Kidney capillary endothelial cell (primary cell): ENCODE measurements at places on chromosomes 6 and 20.
A peak's percentile ranks its signal among the peaks of the same experiment; 100 is the strongest.

DNA sequence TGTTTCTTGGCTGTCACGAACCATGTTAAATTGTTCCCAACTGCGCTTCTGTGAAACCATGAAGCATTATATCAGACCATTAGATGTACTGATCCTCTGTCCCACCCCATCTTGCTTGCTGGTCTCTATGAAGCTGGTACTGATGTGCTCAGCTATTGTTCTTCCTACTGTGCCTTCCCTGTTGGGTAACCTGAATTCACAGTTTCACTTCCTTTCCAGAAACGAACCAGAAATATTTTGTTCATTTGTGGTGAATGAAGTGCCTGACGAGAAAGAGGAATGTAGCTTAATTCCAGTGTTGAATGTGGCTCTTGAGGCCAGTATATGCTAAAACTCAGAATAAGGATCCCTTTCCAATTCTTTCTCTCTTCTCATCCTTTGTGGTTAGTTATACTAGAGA, 58.1 kb upstream of the SNAP91 start:
- no peak for DNase-seq

- no peak for DNase-seq
Measured at GRCh38 chr20:37469531-37469930, 51.5 kb upstream of the NNAT start.

DNA sequence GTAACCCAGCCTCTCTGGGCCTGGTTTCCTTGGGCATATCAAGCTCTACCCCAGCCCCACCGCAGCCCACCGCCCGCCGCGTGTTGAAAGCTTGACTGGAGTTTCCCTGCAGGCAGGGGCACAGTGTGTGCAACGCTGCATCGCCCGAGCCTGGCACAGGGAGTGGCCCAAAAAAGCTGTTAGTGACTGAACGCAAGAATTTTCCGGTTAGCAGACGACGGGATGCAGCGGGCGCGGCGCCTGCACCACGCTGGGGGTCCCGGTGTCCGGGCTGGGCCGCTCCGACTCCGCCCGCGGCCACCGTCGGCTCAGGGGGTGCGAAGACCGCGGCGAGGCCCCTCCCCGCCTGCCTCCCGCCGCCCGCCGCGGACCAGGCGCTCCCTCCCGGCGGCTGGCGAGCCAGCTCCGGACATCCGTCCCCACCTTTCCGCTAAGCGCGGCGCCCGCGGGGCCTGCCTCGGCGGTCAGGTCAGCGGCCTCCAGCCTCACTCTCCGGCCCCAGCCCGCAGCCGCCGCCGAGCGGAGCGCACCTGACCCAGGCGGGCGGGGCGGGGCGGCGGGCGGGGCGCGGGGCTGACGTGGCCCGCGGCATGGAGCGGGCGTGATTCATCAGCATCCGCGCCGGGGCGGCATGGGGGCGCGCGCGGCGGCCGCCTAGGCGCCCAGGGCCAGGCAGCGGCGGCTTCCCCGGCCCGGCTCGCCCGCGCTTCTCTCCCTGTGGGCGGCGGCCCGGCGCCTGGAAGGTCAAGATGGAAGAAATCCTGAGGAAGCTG, at the start of gene ARFGEF3:
ARFGEF3 (plus strand) TSS at position 602 of the 773 bp plus-strand sequence; CDS start at position 750, 148 bp downstream.
- peak; percentile 48 for DNase-seq

DNA sequence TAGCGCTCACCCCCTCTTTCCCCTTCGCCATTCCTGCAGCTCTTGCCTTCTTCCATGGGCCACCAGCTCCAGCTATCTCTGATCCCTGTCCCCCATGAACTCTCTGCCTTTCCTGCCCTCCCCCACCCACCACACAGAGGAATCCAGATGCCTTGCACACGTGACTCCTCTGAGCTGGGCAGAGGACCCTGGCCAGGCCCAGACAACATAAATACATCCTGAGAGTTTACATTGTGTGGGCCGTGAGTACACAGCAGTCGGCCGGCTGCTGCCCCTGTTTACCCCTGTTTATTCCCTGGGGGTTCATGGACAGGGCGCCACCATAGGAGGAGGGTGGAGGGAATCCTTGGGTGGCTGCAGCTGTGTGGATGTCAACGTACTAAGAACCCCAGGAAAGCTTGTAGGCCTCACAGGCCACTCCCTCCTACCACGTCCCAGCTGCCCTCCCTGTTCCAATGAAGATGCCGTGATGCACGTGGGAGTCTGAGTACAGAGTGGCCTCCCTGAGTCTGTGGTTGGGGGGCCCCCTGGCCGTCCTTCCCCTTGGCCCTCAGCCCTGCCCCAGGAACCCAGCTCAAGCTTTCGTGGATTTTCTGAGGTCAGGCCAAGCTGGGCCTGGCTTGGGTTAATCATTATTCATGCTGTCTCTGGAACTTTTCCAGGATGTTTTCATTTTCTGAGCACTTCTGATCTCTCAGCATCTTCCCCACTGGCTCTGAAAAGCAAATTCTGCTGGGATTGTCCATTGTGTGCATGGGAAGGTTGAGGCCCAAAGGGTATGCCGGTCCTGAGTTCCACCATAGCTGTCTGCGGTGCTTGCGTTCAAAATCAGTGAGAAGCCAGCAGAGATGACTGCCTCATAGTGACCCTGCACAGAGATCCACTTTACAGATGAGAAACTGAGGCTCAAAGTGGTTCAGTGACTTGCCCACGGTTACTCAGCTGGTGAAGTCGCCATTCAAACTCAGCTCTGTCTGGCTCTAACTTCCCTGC, 136.3 kb downstream of the MRPL14 start:
- DNase-seq, result no peak

DNA sequence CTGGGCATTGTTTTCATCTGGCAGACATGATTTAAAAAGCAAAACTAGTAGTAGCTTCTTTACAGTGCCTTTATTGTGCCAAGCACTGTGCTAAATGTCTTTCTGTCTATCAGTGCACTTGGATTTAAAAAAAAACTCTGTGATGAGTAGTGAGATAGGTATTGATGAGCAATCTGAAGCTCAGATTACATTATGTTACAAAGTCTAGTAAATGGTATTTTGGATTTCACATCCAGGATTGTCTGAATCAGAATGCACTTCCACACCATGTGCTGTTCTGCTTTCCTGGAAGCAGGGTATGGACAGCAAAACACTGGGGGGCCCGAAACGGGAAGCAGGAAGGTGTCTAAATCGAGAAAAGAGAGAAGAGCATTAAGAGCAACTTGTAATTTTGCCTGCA, 103.4 kb upstream of the CCN2 start:
- no peak for DNase-seq

DNA sequence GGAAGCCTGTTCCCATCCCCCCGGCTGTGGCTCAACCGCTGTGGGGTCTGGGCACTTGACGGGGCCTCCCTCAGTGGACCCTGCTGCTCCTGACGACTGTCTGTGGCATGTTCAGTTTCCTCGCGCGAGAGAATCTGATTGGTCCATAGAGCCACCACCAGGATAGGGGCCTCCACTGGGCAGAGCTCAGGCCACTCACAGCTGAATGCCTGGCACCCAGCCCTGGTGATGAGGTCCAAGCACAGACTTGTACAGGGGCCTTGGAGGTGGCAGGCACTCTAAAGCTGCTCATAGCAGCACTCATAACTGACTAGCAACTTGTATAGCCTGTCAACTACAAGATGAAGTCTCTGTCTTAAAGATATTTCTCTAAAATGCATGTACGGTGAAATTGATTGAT, 368.1 kb downstream of the NRN1 start:
- no peak for DNase-seq
